ENCODE measurements at places on chromosomes 7 and 10.

DNA sequence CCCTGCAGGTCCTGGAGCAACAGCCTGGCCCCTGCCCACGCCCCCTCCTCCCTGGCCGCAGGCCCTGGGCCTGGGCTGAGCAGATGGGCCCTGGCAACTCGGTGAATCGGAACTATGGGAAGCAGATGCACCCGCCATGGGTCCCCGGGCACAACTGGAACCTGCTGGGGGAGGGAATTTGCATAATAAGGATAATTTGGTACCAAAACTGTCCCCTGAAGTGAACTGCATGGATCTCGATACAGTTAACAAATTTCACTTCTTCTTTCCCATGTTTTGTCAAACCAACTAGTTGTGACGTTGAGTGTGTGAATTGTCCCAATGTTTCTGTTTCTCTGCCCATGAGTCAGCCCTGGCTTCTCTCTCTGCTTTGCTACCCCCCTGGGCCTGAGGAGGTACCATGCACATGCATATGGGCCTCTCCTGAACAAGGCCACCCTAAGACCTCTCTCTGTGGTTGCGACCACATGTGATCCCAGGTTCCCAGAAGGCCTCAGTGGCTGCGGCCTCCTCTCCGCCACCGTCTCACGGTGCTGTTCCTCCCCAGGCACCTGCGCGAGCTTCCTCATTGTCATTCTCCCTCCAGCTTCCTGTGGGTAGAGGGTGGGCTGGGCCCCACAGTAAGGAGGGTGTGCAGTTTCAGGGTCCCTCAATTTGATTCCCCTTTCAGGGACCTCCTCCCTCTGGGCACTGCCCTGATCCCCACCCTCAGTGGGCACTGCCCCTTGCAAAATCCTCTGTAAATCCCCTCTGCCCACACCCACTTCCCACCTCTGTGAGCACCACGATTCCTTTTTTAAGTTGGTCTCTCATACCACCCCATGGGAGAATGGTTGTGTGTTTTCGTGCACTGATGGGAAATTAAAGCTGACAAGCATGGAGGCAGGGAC lies 40.0 kb downstream of the FIGNL1 start:
- DNase-seq: no peak

GRCh38 chr7:27409776-27410175 lies 167.2 kb downstream of the EVX1 start:
- no peak for DNase-seq

GRCh38 chr7:98021588-98022351 lies 31.8 kb upstream of the OCM2 start:
- peak; percentile 63 for DNase-seq

DNA sequence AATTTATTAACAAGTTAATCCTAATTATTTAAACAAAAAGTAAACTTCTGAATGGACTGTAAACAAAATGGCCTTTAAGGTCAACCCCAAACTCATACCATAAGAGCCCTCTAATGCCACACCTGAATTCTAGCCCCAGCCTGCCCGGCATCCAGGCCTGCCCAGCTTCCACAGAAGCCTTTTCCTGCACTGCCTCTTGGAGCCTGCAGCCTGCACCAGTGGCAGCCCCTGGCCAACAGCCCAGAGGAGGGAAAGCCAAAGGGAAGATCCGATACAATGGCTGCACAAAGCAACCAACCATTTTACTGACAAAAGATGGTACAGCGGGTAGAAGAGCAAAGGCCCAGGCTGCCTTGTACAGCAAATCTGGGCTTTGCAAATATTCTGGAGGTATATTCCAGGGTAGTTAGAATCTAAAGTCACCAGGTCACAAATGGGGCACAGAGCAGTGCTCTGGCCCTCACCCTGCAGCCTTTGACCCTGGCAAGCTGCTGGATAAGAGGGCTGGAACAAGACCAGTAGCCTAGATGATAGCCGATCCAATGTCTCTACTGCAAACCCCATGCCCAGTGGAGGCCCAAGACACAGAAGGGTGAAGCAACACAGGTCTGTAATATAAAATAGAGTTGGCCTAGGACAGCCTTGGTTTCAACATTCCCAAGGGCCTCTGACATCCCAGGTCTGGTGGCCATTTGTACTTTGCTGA lies 12.5 kb upstream of the CH25H start:
- no peak for DNase-seq

DNA sequence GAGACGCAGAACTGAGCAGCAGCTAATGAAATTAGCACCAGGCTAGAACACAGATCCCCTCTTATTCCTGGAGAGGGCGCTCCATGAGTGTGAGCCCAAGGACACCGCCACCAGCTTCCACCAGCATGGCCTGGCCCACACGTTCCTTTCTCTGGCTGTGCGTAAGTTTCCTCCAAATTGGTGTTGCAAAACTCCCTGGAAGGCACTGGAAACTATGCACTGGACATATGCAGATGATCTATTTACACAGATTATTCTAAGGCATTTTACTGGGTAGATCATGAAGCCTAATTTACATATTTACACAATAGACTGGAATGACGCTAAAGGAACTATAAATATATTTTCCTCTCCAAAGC lies 455.6 kb upstream of the FOXK1 start:
- no peak for DNase-seq

- DNase-seq: no peak
Observed at GRCh38 chr7:87590578-87590977, 10.1 kb downstream of the ABCB1 start.

GRCh38 chr10:45471059-45471458 lies 97.0 kb downstream of the ALOX5 start:
- DNase-seq: no peak

DNA sequence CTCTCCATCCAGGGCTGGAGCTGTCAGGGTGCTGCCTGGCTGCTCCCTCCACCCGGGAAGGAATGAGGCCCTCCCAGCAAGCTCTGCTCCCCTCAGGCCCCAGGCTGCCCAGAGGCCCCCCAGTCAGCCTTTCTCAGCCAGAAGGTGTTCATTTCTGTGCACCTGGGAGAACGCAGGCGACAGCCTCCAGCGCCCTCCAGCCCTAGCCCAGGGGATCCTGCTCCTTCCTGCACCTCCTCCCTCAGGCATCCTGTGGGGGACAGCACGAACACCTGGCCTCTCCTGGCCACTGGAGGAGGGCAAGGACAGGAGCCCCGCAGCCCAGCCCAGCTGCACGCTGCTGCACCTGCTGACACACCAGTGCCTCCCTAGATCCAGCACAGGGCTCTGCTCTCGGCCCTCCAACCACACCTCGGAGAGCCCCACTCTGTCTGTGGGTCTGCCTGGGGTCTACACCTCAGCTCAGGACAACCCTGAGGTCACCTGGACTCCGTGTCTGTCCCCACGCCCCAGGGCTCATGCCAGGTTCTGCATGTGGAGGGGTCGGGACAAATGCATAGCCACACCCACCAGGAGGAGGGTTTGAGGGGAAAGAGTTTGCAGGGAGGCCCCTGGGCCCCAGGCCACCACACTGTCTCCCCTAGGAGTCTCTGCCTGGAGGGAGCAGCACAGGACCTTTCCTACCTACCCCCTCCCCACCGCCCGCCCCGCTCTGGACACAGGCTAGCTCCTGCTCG lies 7.4 kb upstream of the PWWP2B start:
- DNase-seq: no peak

- no peak for DNase-seq
Observed at GRCh38 chr7:92723205-92723604, 113.2 kb downstream of the CDK6 start.

DNA sequence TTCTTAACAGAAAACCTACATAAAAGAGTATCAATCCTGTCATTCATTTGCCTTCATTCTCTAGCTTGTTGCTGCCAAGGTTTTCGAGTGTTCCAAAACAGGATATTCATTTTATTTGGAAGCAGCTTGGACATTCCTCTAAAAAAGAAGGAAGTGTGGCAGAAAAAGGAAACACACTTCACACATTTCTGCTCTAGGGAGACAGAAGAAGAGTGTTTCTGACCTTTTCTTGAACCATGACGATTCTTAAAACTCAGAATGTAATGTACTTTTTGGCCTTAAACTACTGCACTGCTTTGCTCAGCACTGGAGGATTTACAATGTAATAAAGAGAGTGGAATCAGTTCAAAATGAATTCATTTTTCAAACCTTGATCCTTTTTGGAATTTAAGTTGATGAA lies 81.3 kb downstream of the SEMA3A start:
- no peak for DNase-seq

DNA sequence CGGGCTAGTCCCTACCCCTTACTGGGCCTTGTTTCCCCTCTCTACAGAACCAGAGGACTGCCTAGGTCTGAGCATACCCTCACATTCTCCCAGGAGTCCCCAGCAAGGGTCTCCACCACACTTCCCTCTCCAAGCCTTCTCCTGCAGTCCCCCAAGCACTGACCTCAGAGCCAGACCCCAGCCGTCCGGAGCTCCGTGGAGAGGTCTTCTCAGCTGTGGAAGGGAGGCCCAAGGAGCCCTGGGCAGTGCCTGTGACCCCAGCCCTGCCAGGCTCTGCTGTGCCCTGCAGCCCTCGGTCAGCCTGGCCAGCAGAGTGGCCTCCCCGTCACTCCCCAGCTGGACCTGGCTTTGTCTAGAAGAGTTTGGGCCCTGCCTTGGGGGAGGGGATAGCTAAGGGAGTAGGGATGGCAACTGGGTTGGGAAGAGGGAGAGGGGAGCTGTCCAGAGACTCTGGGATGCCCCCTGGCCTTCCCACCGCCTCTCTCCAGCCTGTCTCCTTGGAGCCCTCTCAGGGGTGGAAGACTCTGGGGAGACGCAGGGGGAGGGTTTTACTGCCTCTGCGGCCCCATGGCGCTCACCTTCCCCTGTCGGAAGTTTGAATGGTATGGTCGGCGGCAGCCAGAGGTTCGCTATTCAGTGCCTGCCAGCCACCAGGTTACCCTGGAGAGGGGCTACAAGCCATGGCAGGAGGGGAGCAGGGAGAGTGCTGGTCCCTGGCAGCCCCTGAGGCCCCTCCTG lies at the start of gene C10orf105:
Gene C10orf105 (minus strand): TSS at position 315 of the 738 bp plus-strand sequence. CDS start 3,441 bp downstream, outside the sequence.
- no peak for DNase-seq

DNA sequence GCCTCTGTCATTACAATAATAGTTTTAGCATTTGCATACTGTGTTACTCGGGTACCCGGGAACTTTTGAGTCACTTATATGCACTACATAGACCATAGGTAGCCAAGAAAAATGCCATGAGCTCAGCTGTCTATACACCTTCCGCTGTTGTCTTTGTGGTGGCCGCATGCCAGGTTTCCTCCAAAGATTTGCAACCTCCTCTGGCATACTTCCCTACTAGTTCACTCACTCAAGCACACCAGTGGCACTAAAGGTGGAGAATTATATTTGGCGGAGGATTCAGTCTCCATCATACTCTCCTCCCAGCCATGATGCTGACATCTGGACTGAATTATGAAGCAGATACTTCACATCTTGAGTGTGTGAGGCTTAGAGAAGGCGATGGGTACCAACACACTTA lies 35.6 kb upstream of the GRB10 start:
- no peak for DNase-seq

DNA sequence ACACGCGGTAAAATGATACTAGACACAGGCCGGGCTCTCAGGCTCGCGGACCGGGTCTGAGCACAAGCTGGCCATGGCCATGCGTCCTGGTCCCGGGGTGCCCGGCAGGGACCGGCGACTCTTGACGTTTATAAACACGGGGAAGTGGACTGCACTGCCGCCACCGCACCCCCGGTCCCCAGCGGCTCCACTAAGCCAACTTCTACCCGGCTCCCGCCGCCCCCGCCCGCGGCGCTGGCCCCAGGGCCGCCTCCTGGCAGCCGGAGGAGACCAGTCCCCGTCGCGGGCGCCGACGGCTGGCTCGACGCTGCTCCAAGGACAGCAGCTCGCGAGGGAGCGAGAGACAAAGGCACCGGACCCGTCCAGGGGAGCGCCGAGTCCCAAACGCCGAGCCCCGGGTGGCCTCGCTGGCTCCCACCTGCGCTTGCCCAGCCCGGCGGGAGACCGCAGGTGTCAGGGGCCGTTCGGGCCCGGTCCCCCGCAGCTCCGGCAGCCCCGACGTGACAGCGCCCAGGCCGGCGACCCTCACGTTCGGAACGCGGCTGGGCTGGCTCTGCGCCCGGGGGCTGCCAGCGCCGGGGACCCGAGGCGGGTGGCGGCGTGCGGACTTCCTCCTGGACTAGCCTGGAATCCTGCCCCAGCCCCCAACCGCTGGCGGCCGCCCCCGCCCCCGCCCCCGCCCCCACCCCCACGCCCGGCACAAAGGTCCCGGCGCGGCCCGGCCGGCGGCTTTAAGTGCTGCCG lies 517 bp downstream of the ITGB1 start:
- no peak for DNase-seq

All from NCI-H748 treated with DMSO at 0.1 percent for 48 hours (cell line).